ENCODE measurements at places on chromosomes 5 and 9.

GRCh38 chr9:137752426-137752825 lies 125.2 kb upstream of the CACNA1B start:
- no peak for DNase-seq

DNA sequence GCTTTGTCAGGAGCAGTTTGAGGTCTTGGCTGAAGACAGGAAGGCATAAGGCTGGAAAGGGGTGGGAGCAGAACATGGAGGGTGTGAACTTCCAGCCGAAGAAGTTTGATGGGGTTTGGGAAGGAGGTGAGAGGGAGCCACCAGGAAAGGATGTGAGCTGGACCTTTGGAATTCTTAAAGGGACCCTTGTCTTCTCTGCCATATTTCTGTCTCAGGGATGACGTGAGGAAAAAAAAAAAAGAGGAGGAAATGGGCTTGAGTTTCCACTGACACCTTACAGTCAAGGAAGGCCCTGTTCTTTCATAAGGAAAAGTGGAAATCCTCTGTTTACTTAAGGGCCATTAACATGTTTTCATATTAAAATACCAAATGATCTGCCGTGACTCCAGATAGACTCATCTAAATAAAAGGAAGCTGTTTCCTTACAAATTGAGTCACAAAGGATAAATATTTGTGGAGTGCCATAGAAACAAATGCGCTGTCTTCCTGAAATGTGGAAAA lies 132.1 kb downstream of the PALM2AKAP2 start:
- no peak for DNase-seq

DNA sequence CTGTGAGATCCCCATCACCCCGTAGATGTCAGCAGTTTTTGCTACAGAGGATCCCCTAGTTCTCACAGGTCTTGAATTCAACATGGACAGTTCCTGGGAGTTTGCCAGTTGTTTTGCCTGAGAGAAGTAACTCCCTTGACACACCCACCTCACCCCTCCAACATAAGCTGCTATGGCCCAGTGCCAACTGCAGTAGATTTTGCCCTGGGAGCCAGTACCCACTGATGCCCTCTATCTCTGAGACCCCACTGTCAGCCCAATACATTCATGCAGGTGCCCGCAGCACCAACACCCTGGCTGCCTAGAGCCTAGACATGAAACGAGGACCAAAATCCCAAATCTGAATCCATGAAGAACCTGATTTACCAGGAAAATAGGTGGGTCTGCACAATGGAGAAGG lies 583.9 kb upstream of the CTNND2 start:
- no peak for DNase-seq

DNA sequence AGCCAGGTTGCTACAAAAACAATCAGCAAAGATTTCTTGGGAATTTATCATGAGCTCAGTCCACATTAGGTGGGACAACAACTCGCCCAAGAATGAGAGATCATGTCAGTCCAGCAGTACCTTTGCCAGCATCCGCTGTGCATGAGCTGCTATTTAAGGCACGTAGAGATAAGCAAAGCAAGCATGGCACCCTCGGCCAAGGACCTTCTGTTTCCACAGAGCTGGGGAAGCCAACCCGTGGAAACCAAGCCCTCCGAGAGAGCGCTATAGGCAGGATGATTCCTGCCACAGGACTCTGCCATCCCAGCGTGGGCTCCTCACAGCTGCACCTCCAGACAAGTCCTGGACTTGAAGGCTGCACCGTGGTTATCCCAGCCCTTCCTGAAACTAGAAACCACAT lies 189.5 kb upstream of the PPP1R26 start:
- no peak for DNase-seq

DNA sequence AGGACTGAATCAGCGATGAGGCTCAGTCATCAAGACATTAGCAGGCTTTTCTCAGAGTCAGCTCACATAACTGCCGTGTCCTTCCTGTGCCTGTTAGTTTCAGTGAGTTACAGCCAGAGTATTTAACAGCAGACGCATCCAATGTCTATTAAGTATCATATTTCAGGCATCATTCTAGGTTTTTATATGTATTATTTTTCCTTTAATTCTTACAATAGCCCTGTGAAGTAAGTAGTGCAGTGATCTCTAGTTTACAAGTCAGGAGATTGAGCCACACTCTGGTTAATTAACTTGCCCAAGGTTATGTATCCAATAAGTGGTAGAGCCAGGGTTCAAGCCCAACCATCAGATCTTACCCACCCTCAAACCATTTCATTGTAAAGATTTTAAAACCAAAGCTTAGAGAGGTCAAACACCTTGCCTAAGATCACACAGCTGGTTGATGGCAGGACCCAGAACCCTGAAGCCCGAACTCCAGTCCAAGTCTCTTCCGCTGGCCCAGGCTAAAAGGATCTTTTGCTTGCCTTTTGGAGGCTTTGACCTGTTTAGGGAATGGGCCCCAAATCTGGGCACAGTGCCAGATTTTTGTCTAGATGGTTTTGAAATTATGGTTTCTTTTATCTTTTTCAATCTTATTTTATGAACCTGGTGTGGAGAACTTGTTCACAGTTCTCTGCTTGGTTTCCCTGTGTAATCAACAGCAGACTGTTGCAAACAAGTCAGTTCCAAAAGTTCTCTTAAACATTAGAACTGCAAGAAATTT lies 261.2 kb upstream of the CLINT1 start:
- no peak for DNase-seq

DNA sequence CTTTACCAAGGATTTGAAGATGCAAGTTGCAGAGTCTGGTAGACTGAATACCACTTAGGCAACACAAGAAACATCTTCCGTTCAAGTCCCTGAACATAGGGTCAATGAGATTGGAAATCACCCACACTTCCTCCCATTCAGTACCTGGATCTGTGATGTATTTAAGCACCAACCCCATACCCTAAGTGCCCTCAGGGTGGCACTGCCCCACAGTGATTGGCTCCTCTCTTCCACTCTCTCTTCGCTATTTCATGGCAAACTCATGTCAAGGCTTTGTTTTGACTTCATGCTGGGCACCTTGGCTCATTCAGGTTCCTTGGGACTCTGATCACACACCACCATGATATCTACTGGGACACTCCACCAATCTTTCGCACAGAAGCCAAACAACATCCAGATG lies 53.7 kb downstream of the GGTA1 start:
- DNase-seq: no peak

DNA sequence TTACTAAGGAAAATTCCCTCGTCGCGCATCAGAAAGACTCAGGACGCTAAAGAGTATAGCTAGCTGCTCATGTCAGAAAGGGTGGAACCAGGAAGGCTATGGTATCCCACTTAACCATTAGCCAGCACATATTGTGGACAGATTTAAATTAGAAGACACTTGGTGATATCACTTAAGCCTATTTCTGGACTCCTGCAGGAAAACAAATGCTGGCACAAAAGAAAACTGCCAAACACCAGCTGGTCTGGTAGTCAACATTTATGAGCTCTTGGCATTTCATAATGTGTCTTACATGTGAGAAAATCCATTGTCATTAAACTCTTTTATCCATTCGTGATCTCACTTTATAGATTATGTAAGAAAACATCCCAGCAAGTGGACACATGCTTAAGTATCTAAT lies 377.4 kb downstream of the PTPRD start:
- no peak for DNase-seq

DNA sequence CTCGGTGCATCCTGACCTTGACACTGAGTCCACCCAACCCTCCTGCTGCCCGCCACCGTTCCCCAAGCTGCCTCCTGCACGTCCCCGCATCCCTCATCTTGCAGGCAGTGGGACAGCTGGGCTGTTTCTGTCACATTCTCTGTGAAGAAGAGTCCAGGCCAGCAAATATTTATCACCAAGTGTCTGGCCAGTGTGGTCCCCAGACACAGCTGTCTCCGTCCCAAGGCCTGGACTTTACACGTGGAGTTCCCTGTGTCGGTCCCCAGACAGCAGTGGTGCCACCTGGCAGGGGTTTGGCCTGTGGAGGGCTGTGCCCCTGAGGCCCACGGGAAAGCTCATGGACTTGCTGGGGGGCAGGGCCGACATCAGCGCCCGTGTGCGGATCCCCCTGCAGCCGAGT lies 9.2 kb upstream of the SLC12A7 start:
- no peak for DNase-seq

DNA sequence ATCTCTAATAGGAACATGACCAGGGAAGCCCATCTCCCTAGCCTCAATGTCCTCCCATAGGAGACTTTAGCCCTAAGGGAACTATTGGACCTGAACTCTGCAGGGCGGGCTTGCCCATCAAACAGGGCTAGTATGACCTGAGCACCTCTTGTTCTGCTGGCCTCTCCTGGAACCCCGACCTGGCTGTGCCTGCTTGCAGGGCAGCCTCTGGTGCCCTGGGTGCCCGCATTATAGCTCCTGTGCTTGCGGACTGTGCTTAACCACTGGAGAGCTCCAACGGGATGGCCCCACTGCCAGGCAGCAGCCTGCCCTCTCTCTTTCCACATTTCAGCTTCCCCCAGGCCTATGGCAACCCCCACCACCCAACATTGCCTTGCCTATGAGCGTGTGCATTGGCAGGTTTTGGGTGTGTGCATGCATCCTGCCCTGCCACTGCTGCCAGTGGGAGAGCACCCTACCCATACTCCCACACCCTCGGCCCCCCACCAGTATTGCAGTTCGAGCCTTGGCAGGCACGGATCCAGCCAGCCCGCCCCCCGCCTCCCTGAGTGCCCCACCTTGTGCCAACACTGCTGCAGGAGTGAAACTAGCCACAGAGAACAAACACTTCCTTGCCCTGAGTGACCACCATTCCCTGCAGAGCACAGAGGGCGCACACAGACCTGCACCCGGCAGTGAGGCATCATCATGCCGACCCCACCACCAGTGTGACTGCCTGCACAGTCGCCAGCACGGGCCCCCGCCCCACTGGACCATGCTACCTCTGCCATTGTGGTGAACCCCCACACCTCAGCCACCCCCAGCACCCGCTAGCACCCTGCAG lies 1123.8 kb upstream of the CDH6 start:
- no peak for DNase-seq

DNA sequence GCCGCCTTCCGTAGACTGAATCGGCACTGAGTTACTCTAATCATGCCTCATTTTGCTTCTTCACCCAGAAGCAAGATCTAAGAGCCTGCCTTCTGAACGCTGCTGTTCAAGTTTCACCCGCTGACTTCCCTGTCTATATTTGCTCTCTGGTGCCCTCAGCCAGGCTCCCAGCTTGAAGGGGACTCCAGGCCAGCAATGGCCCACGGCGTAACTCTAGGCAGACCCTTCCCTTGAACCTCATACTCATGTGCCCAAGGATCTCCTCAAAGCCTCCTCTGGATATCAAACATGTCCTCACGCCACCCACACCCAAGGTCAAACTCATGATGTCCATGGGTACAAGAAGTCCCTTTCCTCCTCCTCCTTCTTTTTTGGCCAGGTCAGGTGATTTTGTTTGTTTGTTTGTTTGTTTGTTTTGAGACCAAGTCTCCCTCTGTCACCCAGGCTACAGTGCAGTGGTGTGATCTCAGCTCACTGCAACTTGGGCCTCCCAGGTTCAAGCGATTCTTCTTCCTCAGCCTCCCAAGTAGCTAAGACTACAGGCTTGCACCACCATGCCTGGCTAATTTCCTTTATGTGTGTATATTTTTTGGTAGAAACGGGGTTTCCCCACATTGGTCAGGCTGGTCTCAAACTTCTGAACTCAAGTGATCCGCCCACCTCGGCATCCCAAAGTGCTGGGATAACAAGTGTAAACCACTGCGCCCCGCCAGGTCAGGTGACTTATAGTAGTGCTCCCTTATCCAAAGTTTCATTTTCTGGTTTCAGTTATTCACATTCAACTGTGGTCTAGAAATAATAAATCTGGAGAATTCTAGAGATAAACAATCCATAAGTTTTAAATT lies 239.0 kb downstream of the SYK start:
- no peak for DNase-seq

DNA sequence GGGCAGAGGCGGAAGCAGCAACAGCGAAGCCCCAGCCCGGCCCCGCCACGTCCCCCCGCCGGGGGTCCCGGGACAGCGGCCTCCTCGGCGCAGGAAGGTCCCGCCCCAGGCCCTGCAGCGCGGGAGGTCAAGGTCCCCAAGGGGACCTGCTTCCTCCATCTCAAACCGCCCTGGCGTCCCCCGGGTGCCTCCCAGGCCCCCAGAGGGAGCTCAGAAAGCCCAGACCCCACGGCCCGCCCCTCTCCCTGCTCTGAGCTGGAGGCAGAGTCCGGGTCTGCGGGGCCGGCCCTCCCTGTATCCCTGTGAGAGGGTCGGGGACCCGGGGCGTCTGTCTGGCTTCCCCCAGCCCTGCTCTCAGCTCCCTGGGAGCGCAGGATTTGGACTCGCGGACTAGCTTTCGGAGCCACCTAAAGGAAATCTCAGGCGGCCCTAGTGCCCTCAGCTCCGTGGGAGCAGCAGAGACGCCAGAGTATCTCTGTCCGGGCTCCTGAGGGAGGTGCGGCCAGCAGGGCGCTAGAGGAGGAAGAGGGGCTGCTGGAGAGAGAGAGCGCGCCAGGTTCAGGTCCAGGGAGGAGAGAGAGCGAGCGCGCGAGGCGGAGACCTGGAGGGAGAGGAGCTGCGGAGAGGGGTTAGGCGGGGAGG lies 30.7 kb downstream of the EXOC3 start:
- DNase-seq: peak; percentile 71

DNA sequence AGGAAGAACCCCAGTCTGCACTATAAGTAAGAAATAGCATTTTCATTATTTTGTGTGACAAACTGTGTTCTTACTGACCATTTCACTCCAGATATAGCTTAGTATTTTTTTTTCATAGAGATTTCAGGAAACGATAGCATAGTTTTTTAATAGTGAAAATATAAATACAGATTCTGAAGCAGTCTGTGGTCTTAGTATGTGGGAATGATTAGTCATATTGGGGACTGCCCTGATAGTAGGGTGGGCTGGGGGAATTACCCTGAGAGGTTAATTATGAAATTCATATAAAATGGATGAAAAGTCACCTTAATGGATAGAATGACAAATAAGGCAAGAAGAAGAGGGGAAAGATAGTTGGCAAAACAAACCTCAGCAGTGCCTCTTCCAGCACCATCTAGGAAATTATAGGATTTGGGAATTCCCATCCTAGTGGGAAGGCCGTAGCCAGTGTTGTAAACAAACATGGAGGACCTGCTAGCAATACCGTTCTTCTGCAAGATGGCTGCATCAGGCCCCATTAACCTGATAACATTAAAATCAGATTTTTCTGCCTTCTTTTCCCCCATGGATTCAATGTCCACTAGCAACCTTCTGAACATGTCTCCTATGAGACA lies 23.7 kb upstream of the NR3C1 start:
- DNase-seq: no peak

GRCh38 chr5:168604436-168604835 lies 25.3 kb upstream of the PANK3 start:
- no peak for DNase-seq

DNA sequence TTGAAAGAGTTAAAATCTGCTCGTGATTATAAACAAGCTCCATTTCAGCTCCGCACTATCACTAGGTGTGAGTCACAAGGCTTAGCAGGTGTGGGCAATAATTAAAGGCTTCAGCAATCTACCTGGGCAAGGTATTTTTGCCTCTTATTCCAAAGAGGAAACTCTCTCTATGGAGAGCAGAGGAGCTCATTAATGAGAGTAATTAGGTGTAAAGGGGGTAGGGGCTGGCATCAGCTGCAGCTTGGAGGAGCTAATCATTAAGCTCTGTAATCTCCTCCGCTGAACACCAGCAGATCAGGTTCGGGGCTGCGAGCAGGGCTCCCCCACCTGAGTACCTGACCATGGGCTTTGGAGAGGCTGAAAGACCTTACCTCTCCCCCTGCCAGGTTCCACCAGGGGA lies 129.2 kb downstream of the CRB2 start:
- no peak for DNase-seq
